Bronchial epithelial cell (primary cell): ENCODE measurements at places on chromosomes 11 and 22. TPM values are rescaled to one million over a fixed set of nuclear protein-coding genes. Genes with fewer than 3 reads are reported as not detected.

- no peak for DNase-seq
Observed at GRCh38 chr11:90784241-90784814, 561.5 kb upstream of the CHORDC1 start.

DNA sequence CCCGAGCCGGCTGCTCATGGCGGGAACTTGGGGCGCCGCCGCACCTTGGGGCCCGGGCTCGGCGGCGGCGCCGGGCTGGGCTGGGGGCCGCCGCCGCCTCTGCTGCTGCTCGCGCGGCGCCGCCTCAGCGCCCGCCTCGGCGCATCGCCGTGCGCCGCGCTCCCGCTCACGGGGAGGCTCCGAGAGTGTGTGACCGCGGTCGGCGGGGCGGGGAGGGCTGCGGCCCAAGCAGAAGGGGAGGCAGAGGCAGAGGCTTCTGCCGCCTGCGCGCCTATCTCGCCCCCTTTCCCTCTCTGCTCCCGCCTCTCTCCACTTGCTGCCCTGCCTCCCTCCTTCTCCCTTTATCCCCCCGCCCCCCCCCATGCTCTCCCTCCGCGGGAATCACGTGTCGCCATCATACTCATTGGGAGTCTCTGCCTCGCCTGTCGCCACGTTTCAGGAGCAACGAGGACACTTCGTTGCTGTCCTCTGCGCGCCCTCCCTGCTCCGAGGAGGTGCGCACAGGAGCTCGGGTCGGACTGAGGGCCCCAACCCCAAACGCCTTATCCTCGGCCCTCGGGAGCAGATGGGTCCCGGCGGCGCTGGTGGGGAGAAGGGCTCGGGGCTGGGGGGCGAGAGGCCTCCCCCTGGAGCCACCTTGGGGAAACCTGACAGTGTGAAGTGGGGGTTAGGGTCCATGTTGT is at the start of gene GUCY1A2:
TSS of gene GUCY1A2 (minus strand) at position 258 of the 683 bp plus-strand sequence. CDS start 421 bp downstream, outside the sequence.
- no peak for DNase-seq

- DNase-seq: no peak
Observed at GRCh38 chr11:96736601-96737000, 346.8 kb downstream of the JRKL start.

DNA sequence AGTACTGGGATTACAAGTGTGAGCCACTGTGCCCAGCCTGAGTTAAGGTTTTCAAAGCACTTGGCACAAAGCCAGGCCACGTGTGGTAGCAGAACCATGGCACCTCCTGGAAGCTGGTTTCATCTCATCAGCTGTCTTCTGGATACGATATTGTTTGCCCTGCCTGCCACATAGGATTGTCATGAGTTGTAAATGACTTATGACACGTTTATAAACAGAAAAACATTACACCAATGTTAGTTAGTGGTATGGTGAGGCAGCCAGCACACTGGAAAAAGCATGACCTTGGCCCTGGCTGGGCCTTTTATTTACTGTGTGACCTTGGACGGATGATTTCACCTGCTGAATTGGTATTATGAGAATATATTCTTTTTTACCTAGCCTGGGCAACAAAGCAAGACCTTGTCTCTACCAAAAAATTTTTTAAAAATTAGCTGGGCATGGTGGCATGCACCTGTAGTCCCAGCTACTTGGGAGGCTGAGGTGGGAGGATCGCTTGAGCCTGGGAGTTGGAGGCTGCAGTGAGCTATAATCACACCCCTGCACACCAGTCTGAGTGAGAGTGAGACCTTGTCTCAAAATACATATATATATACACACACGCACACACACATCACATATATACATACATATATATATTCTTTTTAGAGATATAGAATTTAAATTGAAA is 24.0 kb upstream of the MYH9 start:
- DNase-seq: no peak

- DNase-seq: peak; percentile 99
Observed at GRCh38 chr11:65493367-65494176, 5.3 kb upstream of the MALAT1 start.

DNA sequence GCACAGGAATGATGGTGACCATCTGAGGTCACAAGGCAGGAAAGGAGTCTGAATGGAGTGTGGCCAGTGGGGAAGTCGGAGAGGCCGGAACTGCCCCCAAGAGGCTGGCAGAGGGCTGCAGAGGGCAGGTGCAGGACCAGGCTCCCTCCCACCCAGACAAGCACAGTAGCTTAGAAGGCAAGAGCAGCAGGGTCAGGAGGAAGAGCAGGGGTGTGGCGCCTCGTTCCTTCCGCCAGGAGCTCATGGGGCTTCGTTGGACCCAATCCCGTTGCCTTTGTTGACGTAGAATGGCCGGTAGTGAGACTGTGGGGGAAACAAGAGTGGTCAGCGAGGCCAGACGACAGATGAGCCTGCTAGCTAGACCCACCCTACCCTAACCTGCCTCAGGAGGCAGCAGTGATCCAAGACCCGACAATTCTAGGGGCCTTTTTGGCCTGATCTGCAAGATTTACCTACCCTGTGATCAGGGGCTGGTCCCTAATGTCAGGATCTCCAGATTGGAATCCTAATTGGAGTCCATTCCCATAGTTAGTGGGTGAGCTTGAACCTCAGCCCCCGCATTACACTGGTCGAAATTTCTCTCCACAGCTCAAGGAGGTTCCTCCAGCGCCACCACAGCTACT is 25.6 kb downstream of the TRIM29 start:
- no peak for DNase-seq

The MTCH2 gene
- total RNA-seq: 80.3 and 130 TPM in 2 replicates

DNA sequence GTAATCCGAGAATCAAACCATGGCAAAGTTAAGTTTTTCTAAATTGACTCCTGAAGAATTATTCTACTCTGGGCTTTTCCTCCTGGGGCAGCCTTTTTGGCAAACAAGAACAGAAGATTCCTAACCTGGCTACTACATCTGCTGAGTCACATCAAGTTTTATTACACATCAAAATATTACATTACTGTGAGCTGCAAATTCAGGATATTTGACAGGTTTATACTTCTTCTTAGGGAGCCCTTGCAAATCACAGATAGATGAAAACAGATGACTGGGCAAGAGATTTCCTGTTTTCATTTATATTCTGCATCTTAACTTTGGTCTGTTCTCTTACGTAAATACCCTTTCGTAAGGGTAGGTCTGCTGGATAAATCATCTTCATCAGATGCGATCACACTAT is 23.6 kb downstream of the XRRA1 start:
- DNase-seq: no peak
